ENCODE measurements at places on chromosomes 2 and 18. TPM values are rescaled to one million over a fixed set of nuclear protein-coding genes. Genes with fewer than 3 reads are reported as not detected.

DNA sequence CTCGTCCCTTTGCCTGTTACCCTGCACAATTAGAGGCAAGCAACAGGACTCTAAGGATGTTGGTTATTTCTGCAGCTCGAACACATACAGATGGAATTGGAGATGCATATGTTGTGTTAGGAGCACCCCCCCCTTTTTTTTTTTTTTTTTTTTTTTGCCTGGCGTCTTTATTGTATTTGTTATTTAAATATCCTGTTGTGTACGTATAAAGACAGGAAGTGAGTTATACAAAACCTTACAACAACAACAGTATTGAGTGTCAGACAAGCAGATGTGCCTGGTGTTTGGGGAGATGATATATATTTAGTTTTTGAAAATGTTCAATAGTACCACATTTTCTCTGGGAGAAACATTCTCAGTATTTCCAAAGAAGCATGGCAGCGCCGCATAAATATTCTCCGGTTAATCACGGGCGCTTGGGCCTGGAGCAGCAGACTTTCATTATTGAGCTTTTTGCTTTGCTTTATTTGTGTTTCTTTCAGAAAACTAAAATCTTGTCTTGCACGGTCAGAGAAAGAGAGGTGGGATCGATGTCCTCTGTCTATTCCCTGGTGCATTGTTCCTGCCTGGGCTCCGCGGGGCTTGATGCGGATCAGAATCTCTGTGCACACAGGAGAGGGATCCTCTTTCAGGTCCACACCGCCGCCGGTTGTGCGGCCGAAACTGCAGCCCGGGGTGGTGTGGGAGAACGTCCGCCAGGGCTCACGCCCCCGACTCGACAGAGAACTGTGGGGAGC is 23.2 kb upstream of the ZNF516 start:
- no peak for DNase-seq

Gene MEMO1
- 56.7 TPM for total RNA-seq

GRCh38 chr2:85613717-85614515 is 2.0 kb upstream of the C2orf68 start:
- DNase-seq = no peak

Gene KLHL29
- 0.31 TPM for total RNA-seq

DNA sequence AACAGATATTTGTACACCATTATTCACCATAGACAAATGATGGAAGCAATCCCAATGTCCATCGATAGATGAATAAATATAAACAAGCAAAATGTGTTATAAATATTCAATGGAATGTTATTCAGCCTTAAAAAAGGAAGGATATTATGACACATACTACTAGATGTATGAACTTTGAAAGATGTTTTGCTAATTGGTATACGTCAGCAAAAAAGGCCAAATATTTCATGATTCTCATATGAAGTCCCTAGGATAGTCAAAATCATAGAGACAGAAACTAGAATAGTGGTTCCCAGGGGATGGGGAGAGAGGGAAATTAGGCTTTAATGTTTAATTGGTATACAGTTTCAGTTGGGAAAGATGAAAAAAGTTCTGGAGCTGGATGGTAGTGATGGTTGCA is 85.2 kb downstream of the FSIP2 start:
- DNase-seq = no peak

- DNase-seq = no peak
These were observed 268.2 kb downstream of the NRXN1 start for GRCh38 chr2:50763776-50764175.

GRCh38 chr2:85826990-85827878 is 61.6 kb downstream of the ST3GAL5 start:
- DNase-seq = peak; percentile 74

Gene HOXD13
- not detected for total RNA-seq

Gene PLB1
- total RNA-seq = not detected

DNA sequence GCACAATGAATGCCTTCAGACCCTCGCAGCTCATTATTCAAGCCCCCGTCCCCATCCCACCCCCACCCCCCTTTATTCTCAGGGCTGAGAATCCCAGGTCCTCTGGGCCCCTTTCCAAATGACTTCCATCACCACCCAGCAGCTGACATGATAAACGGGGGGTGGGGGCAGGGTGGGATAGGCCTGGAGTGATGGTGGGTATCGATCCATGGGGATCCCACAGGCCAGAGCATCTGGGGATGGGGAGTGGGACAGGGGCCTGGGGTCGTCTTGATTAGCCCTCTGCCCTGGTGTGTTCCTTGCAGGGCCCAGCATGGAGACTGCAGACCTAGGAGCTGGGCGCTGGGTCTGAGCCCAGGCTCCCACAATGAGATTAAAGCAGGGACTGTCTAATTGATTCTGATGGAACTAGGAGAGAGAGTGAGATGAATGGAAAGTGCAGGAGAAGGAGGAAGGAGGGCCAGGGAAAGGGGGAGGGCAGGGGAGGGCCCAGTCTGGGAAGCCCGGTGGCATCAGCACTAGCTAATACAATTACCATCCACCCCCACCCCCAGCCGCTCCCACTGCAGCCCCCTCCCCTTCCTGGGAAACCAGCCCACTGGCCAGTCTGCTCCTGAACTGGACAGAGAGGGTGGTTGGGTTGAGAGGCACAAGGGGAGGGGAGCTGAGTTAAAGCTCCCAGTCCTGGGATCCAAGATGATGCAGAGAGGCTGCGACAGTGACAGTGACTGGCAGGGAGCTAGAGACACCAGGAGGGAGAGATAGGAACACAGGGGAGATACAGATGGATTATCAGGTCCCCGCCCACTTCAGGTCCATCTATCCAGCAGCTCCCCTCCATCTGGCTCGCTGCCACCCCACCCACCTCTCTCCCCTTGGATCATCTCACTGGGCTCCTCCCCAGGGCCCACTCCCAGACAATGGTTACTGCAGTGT is 13.1 kb upstream of the TNS1 start:
- DNase-seq = no peak

DNA sequence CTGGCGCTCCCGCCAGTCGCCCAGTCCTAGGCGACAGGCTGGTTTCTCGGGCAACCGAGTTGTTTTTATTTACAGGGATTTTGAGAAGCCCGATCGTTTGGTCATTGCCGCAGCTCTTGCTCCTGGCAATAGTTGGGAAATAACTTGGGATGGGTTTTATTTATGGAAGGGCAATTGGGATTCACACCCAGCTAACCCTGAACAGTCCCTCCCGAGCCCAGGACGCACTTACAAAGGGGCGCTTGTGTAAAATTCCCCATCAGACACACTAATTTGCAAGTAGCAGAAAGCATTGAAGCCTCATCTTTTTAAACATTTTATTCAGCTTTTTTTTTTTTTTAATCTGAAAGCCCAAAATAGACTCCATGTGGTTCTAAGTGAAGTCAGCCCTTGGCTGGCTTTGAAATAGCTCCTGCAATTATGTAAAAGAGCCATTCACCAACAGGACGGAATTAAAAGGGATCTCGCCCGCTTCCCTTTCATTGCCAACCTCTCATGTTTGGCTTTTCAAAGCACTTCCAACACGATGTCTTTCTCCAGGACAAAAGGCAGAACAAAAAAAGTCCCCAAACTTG is 3.6 kb upstream of the GBX2 start:
- no peak for DNase-seq

- no peak for DNase-seq
These were observed 110.7 kb downstream of the TMX3 start for GRCh38 chr18:68604256-68604655.

- DNase-seq = no peak
These were observed 56.4 kb downstream of the ZNF385B start for GRCh38 chr2:179805001-179805400.

DNA sequence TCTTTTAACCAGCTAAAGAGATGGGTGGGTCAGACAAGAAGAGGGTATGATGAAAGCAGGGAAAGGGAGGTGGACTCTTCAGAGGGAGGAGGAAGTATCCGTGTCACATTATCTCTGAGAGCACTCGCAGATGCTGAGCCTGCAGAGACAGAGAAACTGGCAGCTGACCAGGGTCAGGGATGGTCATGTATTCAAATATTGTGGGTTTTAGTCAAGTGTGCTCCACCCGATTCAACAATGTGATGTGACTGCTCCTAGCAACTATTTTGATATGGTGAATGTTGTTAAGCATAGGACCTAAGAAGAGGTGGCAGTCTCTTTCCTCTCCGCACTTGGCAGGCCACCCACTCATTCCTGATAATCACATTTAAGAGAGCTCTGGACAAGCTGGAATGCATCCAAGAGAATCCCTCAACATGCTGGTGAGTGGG is 1.3 kb upstream of the CLIP4 start:
- no peak for DNase-seq

- DNase-seq = no peak
These were observed 129.3 kb downstream of the NUP35 start for GRCh38 chr2:183253441-183254130.

DNA sequence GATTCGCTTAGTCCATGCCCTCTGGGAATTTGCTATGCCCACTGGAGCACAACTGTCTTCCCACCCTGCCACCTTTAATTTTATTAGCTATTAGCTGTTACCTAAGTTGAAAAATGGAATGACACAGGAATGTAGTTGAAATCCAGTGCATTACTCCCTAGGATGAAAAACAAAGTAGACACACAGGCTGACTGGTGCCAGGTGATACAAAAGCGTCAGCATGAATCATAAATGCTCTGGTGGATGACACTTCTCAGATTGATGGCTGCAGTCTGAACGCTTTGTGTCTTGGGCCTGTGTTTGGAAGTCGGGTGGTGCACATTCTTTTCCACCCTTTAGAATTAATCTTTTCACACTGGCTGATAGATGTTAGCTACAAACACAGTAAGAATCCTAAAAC is 802.0 kb downstream of the DCC start:
- no peak for DNase-seq

DNA sequence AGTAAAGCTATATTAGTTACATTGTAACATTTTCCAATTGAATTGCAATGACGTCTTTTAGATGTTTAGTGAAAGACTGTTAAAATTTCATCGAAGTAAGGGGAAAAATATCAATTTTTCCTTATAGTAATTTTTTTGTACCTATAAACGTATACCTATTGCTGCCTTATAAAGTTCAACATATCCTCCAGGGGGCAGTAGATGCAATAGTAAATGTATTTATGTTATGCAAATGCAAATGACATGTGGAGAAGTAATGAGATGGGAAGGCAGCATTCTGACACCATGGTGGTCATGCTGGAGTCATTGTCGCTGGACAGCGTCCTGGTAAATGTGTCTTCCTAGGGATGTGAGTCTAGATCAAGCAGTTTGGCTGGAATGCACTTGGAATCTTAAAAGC is 38.7 kb downstream of the MSTN start:
- peak; percentile 6 for DNase-seq

GRCh38 chr2:64326578-64327050 is 127.3 kb upstream of the LGALSL start:
- no peak for DNase-seq

DNA sequence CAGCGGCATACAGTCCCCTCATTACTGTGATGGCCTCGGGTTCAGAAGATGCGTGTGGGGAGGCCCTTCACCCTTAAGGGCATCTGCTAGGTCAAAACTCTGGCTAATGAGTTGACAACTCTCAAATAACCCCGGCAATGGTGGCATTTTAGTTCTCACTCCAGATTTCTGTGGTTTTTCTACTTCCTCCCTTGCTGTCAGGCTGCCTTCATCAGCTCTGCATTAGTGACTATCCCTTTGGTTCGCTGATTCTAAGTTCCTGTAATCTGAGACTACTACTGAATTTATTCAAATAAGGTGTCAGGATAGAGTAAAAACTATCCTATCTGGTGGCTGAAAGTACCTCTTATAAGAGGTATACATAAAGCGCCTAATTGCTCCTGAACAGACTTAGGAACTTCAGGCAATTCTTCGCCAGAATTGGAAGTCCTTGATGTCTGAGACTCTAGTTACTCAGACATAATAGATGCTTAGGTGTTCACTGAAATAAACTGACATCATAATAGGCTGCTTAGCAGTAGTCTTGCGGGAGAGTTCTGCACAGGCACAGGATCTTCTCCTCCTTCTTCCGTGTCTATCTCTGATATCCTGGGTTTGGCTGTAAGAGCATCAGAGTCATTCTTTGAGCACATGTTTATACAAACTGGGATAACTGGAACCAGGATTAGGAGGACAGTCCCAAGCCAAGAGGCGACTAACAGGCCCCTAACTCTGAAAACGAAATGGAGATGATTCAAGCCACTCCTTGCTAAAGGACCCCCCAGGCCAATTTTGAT is 194.5 kb downstream of the DNER start:
- no peak for DNase-seq

Measured in K562 (cell line).